Neural crest cell (in vitro differentiated cells): ENCODE measurements at places on chromosomes 16 and 17. TPM values are rescaled to one million over a fixed set of nuclear protein-coding genes. Genes with fewer than 3 reads are reported as not detected.

KRT24 gene
- total RNA-seq: not detected in 2 replicates

CLN3 gene
- 34.4 and 34.6 TPM in 2 replicates for total RNA-seq

PDE6G gene
- 0.45 and 0.79 TPM in 2 replicates for total RNA-seq

DNA sequence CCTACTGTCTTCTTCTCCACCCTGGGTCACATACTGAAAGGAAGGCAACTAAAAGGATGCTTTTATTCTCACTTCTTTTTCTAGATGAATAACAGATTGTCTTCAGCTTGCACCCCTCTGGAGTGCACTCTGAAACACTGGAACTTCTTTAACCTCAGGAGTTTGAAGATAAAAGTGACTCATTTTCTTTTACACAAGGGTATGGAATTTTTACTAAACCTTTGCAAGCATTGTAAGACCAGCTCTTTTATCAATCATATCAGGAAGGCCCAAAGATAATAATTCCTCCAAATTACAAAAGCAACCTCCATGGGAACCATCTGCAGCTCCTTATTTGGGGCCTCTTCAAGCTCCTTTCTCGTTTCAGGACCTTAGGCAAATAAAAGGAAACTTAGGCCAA, 193.5 kb upstream of the KIF2B start:
- DNase-seq: no peak
- H3K27ac ChIP-seq: no peak overlapping the region
- H3K27me3 ChIP-seq: no peaks in the 10 kb centered on the region
- H3K36me3 ChIP-seq: no peaks in the 10 kb centered on the region

GRCh38 chr17:40936976-40937375, 470 bp downstream of the KRT23 start:
- H3K27me3 ChIP-seq: no peaks in the 10 kb centered on the region
- H3K4me3 ChIP-seq: no peak overlapping the region
- H3K36me3 ChIP-seq: no peaks in the 10 kb centered on the region
- no peak for DNase-seq

DNA sequence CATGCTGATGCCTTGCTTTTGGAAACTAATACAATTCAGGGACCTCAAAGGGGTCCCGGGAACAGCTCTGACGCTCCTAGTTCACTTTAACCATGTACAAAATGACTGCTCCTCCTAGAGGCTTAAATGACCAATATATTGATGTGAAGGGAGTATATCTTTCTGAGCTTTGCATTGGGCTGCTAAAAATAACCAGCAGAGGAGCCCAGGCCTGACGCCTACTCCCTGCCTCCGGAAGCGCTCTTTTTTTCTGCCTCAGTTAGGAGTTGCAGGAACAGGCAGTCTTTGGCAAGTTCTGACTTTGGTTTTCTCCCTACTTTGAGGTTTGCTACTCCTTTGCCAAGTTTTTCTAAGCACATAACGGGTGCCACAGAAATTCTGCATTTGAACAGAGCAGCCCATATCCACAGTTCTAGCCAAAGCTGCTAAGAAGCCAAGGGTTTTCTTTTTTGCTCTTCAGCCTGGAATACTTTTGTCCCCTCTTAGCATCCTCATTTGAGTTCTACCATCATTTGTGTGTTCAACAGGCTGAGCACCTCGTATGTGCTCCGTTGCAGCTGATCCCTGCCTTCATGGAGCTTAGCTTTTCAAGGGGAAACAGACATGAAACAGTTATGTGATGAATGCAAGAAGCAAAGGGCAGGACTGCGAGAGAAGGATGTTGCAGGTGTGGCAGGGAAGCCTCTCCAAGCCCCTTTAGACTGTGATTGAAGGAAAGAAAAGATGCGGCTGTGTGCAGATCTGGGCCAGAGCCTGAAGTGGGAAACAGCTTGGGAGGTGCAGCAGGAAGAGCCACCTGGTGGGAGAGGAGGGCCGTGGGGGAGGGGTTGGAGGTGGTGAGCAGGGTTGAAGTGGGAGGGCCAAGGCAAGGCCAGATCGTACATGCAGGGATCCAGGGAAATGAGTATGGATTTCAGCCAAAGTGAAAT, 2.8 kb upstream of the NAGPA start:
- H3K4me3 ChIP-seq: peak overlapping the region; percentile 36
- H3K36me3 ChIP-seq: no peaks in the 10 kb centered on the region
- peaks cover 30% of the 10 kb centered on the region for H3K27me3 ChIP-seq
- H3K4me1 ChIP-seq: peaks cover 28% of the 10 kb centered on the region
- H3K27ac ChIP-seq: no peak overlapping the region
